ENCODE measurements at places on chromosomes 7 and 10.

GRCh38 chr10:52145636-52146035 is 168.4 kb upstream of the DKK1 start:
- no peak for DNase-seq

- DNase-seq: no peak
These were observed 1.9 kb downstream of the RSBN1L start for GRCh38 chr7:77698042-77698625.

DNA sequence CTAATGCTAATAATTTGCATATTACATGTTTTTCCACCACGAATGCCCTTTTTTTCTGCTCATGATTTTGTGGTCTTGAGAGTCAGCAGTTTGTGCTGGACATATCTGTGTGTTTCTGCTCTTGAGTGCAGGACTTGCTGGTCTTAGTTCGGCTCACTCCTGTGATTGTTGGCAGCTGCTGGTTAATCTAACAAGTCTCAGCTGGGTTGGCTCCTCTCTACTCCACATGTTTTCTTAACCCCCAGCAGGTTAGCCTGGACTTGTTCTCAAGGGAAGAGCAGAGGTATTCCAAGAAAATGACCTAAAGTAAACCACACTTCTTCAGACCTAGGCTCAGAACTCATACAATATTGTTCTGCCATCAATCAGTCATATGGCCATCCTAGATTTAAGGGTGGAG is 1238.9 kb downstream of the XPNPEP1 start:
- no peak for DNase-seq

GRCh38 chr7:15236952-15237351 is 324.9 kb downstream of the AGMO start:
- DNase-seq: no peak

DNA sequence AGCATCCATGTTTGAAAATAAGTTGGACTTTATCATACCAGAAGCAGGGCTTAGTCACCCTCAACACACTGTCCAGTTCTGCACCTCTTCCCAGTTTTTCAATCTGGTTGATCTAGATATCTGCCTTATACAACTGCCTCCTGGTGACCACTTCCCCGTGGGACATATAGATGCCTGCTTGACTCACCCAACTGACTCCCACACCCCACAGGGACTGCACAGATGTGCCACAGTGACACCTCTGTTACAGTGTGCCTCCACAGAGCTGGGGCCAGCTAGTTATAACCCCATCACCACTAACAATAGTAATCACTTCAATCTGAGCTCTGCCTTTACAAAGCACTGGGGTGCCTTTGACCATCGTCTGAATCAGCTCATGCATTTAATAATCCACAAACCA is 82.6 kb upstream of the AOAH start:
- DNase-seq: no peak

DNA sequence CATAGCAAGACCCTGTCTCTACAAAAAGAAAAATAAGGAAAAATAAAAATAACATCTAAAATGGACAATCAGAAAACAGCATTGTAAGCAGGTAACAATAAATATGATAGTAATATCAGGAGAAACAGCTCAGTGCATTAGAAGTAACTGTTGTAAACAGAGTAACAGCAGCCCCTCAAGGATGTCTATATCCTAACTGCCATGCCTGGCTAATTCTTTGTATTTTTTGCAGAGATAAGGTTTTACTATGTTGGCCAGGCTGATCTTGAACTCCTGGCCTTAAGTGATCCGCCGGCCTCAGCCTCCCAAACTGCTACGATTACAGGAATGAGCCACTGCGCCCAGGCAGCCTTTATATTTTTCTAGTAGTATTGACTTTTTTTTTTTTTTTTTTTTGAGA is 7.5 kb downstream of the SORBS1 start:
- no peak for DNase-seq

DNA sequence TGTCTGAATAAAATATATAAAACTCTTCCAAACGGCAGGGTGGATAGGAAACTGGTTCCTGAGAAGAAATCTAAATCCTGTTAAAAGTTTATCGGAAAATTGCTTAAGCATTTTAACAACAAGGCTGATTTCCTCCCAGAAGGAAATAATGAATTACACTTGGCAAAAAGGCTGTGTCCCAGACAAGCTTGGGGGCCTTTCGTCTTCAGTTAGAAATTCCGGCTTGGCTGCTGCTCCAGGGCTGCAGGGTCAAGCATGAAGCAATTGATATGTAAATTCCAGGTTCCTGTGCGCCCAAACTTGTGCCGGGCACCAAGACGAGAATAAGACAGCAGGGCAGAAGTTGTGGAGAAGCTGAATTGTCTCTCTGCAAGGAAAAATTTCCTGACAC is 38.0 kb upstream of the LBX1 start:
- DNase-seq: no peak

DNA sequence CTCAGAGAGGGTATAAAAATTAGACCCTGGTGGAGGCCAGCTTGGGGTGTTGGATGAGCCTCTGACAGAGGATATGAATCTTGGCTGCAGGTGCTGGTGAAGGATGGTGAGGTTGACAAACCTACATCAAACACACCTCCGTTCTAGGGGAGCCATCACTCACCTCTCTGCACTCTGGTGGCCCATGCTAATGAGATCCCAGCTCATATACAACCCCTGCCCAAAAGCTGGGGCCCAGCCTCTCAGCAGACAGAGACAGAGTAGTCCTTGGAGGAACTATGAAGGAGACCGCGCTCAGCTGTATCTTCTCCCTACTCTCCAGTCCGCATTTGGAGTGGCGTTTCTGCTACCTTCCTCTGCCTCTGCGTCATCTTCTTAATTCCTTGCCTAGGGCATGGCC is 83.1 kb upstream of the SORCS3 start:
- no peak for DNase-seq

DNA sequence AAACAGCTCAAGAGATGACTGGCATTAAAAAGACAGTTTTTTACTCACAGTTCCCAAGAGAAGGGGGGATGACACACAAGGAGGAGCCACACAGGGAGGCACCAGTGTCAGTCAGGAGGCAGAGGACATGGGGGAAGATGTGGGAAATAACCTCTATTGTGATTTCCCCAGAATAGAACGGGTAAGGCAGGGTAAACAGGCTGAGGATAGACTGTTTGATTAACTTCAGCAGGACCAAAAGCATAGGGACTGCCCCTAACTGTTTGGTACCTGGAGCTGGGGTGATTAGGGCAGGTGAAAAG is 60.7 kb downstream of the RAPGEF5 start:
- DNase-seq: no peak

GRCh38 chr7:82517050-82517449 is 73.5 kb upstream of the CACNA2D1 start:
- no peak for DNase-seq

GRCh38 chr7:88329532-88330463 is 23.1 kb upstream of the STEAP4 start:
- DNase-seq: no peak

- no peak for DNase-seq
These were observed 57.0 kb downstream of the HIPK2 start for GRCh38 chr7:139720705-139721231.

DNA sequence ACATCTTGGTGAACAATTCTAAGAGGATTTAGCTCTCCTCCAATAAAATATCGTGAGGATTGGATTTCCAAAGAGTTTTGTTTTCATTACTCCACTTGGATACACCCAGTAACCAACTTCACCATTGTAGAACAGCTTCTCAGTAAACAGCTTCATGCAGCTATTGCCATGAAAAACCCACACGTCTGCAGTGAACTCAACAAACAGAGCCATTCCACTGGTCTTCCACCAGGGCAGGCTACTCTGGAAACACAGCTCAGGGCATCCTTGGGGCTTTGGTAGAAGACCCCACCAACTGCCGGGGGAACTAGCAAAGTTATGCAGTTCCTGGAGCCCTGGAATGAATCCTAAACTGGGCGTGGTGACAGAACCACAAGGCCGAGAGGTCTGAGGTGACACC is 77.4 kb downstream of the CALN1 start:
- DNase-seq: no peak

DNA sequence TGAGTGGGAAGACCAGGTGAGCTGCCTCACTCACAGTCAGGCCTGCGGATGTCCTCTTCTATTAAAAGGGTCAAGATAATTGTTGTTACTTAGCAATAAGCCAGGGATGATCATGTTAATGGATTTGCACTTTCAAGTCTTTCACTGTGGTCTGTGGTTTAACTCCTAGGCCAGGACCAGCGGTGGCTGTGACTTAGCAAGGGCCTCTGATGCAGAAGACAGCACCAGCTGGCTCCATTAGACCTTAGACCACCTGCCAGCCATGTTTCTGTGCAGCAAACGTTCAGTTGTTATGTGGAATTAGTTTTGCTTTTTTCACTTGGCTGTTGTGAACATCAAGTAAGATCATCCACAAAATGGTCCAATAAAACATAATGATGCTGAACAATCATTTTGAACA is 537.3 kb downstream of the TNS3 start:
- no peak for DNase-seq

DNA sequence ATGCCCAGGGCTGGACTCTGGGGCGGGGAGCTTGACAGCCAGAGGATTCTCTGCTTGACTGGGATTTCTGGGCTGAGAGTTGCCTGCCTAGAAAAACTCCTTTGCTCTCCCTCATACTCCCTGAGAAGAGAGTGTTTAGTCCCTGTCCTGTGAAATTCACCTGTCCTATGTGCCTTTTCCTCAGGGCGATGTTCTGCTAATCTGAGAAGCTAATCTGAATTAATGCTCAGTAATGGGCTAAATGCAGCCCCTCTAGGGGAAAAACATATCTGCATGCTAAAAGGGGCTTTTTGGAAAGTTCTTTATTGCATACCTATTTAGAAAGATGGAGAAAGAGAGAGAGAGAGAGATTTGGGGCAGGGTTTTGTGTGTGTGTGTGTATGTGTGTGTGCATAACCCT is 454.4 kb downstream of the GATA3 start:
- DNase-seq: peak; percentile 13

- peak; percentile 64 for DNase-seq
These were observed 105.6 kb upstream of the COL1A2 start for GRCh38 chr7:94289071-94289470.

- DNase-seq: no peak
These were observed 118.5 kb downstream of the AMPH start for GRCh38 chr7:38512704-38513103.

DNA sequence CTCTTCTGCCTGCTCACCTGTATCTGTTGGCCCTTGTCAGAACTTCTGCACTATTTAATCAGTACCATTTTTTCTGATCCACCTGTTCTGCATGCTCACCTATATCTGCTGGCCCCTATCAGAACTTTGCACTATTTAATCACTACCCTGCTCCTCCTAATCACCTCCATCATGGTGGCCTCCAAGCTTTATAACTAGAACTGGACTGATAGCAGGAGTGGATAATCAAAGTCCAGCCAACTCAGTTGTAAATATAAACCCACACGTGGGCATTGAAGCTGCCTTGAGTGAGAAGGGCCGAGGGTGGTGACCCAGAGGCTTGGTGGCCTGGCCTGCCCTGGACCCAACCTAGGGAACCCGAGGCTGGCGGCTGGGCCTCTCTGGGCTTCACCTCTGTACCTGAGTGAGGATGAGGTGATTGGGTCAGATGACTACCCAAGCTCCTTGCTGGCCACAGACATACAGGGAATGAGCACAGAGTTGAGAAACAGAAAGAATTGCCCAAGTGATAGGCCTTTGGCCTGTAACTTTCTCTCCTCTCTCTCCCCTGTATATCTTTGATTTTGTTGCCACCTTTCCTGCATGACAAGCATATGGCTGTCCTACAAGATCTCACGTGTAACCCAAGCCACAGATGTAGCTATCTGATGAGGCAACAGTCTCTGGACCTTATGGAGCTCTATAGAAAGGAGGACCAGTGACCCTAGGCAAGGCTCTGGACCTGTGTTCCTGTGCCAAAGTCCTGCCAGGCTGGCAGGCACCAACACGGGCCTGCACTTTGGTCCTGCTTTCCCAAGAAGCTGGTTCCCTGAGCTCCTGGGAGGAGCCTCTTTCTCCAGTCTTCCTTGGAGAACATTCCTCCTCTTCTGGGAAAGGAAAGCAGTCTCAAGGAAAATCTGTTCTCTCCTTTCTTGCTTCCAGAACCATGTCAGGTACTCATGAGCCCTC is 23.4 kb upstream of the FAM3C start:
- DNase-seq: no peak

- no peak for DNase-seq
These were observed 6.1 kb downstream of the GIMAP1 start for GRCh38 chr7:150722431-150722931.

GRCh38 chr10:79059859-79060379 is 8.8 kb upstream of the ZMIZ1 start:
- DNase-seq: no peak

DNA sequence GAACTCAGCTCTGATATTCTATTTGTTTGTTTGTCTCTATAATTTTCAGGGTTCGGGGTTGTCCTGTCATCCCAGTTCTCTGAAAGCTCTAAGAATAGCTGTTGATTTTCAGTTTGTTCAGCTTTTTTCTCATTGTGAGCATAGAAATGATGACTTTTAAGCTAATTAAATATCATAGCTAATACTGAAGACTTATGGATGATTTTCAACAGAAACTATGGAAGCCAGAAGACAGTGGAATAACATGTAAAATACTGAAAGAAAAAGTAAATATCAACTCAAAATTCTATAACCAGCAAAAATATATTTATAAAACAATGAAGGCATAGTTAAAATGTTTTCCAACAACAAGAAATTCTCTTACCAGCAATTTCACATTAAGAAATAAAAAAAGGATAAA is 96.4 kb upstream of the ETV1 start:
- no peak for DNase-seq

- DNase-seq: no peak
These were observed 19.4 kb upstream of the TNS3 start for GRCh38 chr7:47601119-47601880.

- DNase-seq: no peak
These were observed 349 bp upstream of the ERVW-1 start for GRCh38 chr7:92478095-92478494.

DNA sequence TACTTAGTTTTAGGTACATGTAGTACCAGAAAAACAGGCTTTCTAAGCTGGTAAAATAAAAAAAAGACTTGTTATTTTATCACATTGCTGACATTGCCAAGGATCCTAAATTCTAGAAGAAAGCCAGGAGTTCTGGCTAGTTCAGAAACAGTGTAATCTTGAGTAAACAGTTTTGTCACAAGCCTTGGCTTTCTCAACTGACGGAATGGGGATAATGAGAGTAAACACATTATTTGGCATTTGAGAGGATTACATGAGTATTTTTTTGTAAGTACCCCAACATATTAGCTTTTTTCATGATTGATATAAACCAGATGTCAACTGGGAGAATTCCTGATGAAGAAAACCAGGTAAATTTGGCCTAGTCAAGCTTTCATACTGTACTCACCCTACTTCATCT is 269.8 kb downstream of the SORCS1 start:
- DNase-seq: no peak

GRCh38 chr7:66930341-66930740 is 9.3 kb downstream of the TMEM248 start:
- DNase-seq: peak; percentile 43

GRCh38 chr10:95963991-95964389 is 56.2 kb downstream of the CC2D2B start:
- DNase-seq: no peak
